ENCODE measurements at places on chromosomes 5 and 9.
A peak's percentile ranks its signal among the peaks of the same experiment; 100 is the strongest.

- H3K4me1 ChIP-seq = 0 out of 2 replicates have a peak, but pooled peaks cover 5% of the 10 kb centered on the region
- no peak overlapping the region for H3K4me3 ChIP-seq
- no peaks in the 10 kb centered on the region for H3K36me3 ChIP-seq
- DNase-seq = peak; percentile 61
- no peaks in the 10 kb centered on the region for H3K27me3 ChIP-seq
- H3K27ac ChIP-seq = no peak overlapping the region
Measured at GRCh38 chr9:109143881-109144562, 23.0 kb downstream of the FRRS1L start.

DNA sequence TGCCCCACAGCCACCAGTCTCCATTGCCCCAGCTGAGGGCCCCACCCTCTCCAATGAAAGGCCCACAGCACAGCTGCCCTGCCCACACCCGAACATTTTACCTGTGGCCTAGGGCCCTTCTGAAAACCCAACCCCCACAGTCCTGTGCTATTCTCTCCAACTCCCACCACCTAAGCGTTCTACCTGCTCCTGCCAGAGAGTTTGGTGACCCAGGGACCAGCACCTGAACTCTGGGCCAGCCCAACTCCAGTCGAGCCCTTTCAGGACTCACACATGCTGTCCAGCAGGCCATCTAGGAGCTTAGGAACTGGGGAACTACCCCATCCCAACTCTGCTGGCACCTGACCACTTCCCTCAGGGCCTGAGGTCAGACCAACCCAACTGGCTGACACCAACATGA is 562.3 kb downstream of the DNAH5 start:
- H3K27ac ChIP-seq = no peak overlapping the region
- peaks cover 35% of the 10 kb centered on the region for H3K4me1 ChIP-seq
- H3K36me3 ChIP-seq = no peaks in the 10 kb centered on the region
- H3K27me3 ChIP-seq = no peaks in the 10 kb centered on the region
- DNase-seq = no peak

GRCh38 chr5:5217371-5217770 is 77.2 kb downstream of the ADAMTS16 start:
- no peak overlapping the region for H3K27ac ChIP-seq
- H3K27me3 ChIP-seq = no peaks in the 10 kb centered on the region
- no peaks in the 10 kb centered on the region for H3K4me1 ChIP-seq
- no peaks in the 10 kb centered on the region for H3K36me3 ChIP-seq
- no peak for DNase-seq
- H3K4me3 ChIP-seq = no peak overlapping the region

- H3K4me3 ChIP-seq = no peak overlapping the region
- H3K27ac ChIP-seq = no peak overlapping the region
- DNase-seq = no peak
- H3K36me3 ChIP-seq = no peaks in the 10 kb centered on the region
- no peaks in the 10 kb centered on the region for H3K4me1 ChIP-seq
Measured at GRCh38 chr5:4058899-4059298, 463.3 kb downstream of the IRX1 start.

DNA sequence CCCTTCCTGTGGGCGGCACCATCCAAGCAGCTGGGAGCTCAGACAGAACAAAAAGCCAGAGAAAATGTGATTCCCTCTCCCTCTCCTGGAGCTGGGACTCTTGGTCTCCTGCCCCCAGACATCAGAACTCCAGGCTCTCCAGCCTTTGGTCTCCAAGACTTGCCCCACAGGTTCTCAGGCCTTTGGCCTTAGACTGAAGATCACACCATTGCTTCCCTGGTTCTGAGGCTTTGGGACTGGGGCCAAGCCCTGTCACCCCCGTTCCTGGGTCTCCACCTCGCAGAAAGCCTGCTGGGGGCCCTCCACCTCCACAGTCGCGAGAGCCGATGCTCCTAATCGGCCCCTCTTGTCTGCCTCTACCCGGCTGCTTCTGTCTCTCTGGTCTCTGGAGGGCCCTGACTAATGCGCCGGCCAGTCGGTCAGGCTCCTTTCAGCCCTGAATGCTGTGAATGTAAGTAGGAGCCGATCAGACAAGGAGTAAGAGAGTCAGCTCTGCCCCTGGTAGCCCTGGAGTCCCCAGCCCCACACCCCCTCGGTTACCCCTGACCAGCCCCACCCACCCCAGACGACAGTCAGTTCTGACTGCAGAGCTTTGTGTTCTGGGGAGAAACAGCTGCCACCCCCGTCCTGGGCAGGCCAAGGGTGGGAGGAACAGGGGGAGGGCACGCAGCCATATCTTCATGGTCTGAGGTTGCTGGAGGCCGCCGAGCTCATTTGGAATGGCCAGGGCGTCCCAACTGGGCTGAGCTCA is 57.5 kb downstream of the VAV2 start:
- H3K4me3 ChIP-seq = no peak overlapping the region
- no peak for DNase-seq
- no peaks in the 10 kb centered on the region for H3K36me3 ChIP-seq
- no peaks in the 10 kb centered on the region for H3K27me3 ChIP-seq
- no peak overlapping the region for H3K27ac ChIP-seq
- no peaks in the 10 kb centered on the region for H3K4me1 ChIP-seq

GRCh38 chr5:90169078-90169477 is 240.5 kb downstream of the CETN3 start:
- no peak for DNase-seq
- no peaks in the 10 kb centered on the region for H3K36me3 ChIP-seq
- H3K4me1 ChIP-seq = peaks cover 18% of the 10 kb centered on the region
- no peak overlapping the region for H3K27ac ChIP-seq
- H3K4me3 ChIP-seq = no peak overlapping the region

- H3K27me3 ChIP-seq = no peaks in the 10 kb centered on the region
- peak overlapping the region; percentile 28 for H3K4me3 ChIP-seq
- H3K36me3 ChIP-seq = no peaks in the 10 kb centered on the region
Measured at GRCh38 chr9:106420511-106420944, 442.4 kb upstream of the ZNF462 start.

GRCh38 chr9:14347406-14348122 is 33.6 kb upstream of the NFIB start:
- no peaks in the 10 kb centered on the region for H3K27me3 ChIP-seq
- DNase-seq = peak; percentile 10
- H3K4me1 ChIP-seq = peaks cover 3% of the 10 kb centered on the region
- H3K36me3 ChIP-seq = no peaks in the 10 kb centered on the region
- no peak overlapping the region for H3K27ac ChIP-seq

DNA sequence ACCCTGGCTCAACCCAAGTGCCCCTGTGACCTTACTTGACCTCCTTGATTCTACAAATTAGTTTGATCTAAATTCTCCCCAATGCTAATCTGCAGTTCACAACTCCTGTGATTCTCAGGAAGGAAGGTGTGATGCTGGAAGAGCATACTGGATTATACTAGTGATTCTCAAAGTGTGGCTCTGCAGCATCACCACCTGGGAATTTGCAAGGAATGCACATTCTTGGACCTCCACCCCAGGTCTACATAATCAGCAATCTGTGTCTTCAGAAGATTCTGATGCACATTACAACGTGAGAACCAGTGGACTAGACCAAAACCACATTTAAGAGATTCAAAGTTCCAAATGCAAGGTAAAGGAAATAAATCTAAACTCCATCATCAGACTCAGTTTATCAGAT is 198.6 kb downstream of the AGTPBP1 start:
- H3K27me3 ChIP-seq = no peaks in the 10 kb centered on the region
- no peaks in the 10 kb centered on the region for H3K36me3 ChIP-seq
- no peak overlapping the region for H3K27ac ChIP-seq
- no peak overlapping the region for H3K4me3 ChIP-seq
- no peaks in the 10 kb centered on the region for H3K4me1 ChIP-seq

- H3K27ac ChIP-seq = peak overlapping the region; percentile 39
- DNase-seq = peak; percentile 29
- H3K4me3 ChIP-seq = no peak overlapping the region
- no peaks in the 10 kb centered on the region for H3K36me3 ChIP-seq
- H3K4me1 ChIP-seq = peaks cover 10% of the 10 kb centered on the region
- no peaks in the 10 kb centered on the region for H3K27me3 ChIP-seq
Measured at GRCh38 chr5:93995126-93995621, 253.8 kb upstream of the POU5F2 start.

DNA sequence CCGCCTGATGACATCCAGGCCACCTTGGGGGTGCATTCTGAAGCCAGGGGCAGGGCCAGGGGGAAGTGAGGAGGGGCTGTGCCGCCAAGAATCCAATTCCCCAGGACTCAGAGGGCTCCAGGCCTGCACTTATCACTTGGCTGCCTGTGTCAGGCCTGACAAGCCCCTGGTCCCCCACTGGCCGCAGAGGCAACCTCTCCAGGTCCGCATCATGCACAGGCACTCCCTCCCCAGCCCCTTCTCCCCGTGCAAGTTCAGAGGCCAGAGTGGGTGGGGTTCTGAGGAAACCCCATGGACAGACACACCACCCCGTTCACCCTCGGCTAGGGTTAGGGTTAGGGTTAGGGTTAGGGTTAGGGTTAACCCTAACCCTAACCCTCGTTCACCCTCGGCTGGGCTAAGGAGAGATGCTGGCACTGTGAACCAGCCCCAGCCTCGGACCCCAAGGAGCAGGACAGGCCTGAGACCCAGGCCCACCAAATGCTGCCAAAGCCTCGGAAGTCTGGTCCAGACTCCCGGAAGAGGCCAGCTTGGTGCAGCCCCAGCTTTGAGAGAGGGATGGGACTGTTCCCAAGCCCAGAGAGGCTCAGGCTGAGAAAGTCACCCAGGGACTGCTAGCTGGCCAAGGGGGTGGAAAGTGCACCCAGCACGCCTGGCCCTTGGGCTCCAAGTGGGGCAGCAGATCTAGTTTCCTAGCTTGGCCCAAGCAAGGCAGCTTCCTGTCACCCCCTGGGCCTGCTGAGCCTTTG is 4.9 kb downstream of the LCN2 start:
- H3K27ac ChIP-seq = no peak overlapping the region
- H3K4me1 ChIP-seq = peaks cover 14% of the 10 kb centered on the region
- no peaks in the 10 kb centered on the region for H3K27me3 ChIP-seq
- DNase-seq = no peak

DNA sequence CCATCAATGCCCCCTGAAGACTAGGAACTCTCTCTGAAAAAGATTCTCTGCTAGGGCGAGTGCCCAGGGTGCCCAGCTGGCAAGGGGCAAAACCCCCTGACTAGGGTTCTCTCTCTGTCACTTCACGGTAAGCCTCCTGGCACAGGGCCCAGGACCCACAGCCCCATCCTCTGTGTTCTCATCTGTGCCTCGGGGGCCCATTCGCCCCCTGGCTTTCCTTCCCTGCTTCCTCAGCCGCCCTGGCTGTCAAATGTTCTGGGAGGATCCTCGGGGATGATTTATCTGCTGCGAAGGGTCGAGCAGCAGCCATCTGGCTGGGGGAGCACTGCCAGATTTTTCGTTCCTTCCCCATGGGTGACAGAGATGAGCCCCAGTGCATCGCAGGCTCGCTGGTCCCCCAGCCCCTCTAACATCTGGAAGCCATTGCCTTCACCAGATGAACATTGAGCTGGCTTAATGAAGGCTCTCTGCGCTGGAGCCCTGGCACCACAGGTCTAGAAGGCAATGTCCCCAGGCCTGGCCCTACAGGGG is 24.2 kb downstream of the HMCN2 start:
- no peak overlapping the region for H3K27ac ChIP-seq
- H3K4me3 ChIP-seq = no peak overlapping the region
- no peaks in the 10 kb centered on the region for H3K4me1 ChIP-seq
- H3K36me3 ChIP-seq = no peaks in the 10 kb centered on the region
- peaks cover 42% of the 10 kb centered on the region for H3K27me3 ChIP-seq

DNA sequence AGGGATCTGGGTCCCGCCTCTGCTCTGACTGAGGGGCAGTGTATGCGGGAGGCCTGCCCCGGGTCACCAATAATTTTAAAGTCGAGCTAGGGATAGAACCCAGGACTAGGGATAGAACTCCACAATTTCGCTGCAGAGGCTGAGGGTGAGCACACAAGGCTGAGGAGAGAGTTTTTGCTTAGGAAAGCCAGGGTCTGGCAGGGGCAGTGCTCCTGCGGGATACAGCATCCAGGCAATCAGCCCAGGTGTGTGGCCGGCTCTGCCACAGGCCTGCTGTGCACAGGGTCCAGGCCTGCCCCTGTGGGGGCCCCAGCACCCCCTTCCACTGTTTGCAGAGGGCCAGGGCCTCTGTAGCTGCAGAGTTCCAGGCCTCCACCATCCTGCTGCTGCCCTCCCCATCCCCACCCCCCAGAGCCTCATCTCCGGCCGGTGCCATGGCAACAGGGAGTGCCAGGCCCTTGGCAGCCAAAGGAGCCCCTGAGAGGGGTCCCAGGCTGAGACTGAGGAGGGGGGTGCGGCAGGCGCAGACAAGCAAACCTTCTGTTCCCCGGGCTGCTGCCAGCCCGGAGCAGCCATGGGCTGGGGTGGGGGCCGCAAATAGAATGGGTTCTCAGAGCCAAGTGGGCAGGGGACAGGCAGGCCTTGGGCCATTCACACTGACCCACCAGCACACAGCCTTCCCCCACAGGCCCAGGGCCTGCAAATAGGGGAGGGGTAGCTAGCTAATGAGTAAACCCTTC is 8.6 kb downstream of the PDGFRB start:
- H3K27me3 ChIP-seq = no peaks in the 10 kb centered on the region
- H3K27ac ChIP-seq = no peak overlapping the region
- peaks cover 9% of the 10 kb centered on the region for H3K4me1 ChIP-seq
- DNase-seq = no peak
- H3K36me3 ChIP-seq = no peaks in the 10 kb centered on the region

DNA sequence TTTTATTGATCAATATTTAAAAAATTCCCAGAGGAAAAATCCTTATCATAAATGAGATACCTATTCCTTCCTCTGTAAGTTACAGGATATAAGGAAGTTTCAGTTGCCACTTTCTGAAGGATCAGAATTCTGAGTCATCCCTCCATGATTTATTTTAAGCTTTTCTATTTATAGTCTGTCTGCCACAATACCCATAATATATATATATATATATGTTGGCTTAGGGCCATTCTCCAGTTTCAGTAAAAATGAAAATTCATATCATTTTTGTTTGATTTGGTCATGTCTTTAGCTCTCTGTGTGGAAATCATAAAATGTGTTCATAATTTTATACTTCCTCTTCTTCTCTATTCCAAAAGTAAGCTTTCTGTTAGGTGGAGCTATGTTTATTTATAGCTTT is 215.8 kb upstream of the CYLC2 start:
- no peak overlapping the region for H3K27ac ChIP-seq
- H3K27me3 ChIP-seq = no peaks in the 10 kb centered on the region
- DNase-seq = no peak
- H3K36me3 ChIP-seq = no peaks in the 10 kb centered on the region
- H3K4me1 ChIP-seq = no peaks in the 10 kb centered on the region

DNA sequence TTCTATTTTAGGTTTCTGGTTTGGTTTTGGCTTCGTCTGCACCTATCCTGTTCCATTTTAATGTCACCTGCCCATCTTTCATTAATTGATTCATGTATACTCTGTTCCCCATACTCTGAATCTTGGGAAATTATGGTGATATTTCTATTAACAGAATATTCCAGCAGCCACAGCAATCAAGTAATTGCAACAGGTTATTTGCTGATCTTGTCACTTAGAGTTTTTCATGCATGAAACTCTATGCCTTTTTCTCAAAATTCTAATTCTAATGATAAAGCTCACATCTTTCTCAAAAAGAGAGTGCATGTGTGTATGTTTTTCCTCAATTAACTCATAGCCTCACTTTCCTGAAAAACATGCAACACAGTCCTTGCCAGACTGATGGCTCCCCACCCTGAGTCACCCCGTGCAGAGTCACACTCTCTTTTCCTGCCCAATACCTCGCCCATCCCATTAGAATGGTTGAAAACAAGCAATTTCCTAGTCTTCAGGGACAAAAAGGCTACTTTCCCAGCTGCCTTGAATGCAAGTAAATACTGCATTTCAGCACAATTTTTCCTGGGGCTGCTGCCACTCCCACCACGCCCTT is 15.6 kb downstream of the GFRA3 start:
- DNase-seq = no peak
- H3K4me3 ChIP-seq = no peak overlapping the region
- H3K36me3 ChIP-seq = no peaks in the 10 kb centered on the region
- H3K27me3 ChIP-seq = no peaks in the 10 kb centered on the region
- no peaks in the 10 kb centered on the region for H3K4me1 ChIP-seq
- H3K27ac ChIP-seq = no peak overlapping the region
